ENCODE measurements at places on chromosomes 1 and 21.

DNA sequence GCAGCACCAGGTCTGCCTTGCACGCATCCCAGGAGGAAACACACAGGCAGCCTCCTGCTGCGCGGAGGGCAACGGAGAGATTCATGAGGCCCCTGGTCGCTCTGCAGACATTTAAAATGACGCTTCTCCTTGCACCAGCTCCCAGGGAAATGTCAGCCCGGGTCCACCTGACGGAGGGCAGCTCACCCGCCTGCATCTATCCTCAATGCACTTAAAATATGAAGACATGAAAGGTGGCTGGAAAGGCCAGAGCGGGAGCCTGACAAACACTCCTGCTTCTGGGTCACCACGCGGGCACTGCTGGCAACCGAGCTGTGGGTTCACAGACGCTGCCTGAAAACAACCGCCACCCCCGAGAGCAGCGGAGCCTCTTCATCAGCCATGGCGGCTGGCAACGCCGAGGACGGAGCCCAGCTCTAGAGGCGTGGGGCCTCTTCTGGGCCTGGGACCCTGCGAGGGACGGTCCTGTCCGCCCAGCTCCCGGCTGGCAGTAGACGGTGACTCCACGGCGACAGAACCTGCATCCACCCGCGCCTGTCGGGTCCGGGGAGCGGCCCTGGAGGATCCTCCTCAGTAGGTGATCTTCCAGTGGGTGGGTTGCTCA lies 22.7 kb downstream of the POFUT2 start:
- no peak for DNase-seq

DNA sequence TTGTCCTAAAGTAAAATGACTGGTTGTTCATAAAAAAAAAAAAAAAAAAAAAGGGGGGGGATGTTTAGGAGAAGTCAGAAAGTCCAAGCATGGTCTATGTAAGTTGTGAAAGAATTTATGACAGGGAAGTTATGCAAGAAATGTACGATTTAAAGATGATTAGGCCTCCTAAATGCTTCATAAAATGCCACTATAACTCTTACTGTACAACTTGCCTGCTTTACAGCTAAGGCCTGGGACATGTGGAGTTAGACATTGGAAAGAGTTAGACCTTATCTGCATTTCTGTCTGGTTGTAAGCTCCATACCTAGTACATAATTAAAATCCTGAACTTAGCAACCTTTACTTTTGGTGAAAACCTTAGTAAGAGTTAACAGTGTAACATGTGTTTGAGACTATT lies 150.0 kb downstream of the TPR start:
- no peak for DNase-seq

GRCh38 chr1:116537898-116538297 lies 32.9 kb downstream of the CD58 start:
- no peak for DNase-seq

DNA sequence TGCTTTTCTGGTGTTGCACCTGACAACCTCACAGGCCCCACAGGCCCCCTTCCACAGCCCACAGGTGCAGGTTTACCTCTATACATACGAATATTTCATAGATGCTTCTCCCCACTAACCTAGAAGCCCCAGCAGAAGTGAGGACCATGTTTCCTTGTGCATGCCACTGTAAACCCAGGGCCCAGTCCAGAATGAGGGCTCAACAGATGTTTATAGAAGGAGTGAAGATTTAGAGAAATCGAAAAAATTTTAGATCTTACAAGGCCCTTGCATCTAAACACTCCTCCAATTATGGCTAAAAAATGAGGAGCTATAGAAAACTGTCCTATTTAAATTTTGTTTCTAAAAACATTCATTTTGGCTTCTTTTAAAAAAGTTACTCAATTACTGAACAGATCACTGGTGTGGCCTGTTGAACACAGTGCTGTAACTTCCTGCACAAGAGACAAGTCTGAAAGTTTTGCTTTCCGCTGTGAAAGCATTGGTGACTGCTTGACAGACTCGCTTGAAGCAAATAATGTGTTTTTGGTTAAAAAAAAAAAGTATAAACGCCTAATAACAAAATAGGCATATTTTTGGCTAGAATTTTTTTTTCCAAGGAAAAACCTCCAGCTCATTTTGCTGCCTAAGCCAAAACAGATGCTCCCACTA lies 1.2 kb downstream of the ABCB10 start:
- DNase-seq = peak; percentile 57

DNA sequence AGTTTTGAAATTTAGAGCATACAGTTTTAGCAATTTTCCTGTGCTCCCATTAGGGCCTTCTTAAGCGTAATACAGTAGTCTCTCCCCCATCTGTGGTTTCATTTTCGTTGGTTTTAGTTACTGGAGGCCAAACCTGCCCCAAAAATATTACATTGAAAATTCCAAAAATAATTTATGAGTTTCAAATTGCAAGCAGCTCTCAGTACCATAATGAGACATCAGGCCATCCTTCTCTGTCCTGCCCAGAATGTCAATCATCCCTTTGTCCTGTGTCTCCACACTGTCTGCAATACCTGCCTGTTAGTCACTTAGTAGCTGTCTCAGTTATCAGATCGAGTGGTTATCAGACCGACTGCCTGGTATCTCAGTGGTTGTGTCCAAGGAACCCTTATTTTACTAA lies 45.4 kb downstream of the ADSS2 start:
- no peak for DNase-seq

GRCh38 chr21:40294345-40294744 lies 427.1 kb downstream of the PCP4 start:
- DNase-seq = no peak

DNA sequence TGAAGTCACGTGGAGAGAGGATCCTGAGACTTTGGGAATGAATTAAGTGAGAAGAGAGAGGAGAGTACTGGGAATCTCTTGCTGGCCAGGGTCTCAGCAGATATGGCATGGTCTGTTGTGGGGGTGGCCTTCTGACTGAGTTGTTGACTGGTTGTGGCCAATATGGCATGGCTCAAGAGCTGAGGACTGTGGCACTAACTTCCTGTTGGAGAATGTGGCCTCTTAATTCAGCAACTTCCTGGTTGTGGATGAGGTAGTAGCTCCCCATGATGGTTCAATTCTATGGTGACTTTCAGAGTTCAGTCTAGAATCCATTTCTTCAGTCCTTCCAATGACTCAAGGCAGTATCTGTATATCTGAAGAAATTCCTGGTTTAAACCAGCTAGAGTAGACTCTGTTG lies 44.7 kb upstream of the PAXBP1 start:
- DNase-seq = no peak

GRCh38 chr1:211643324-211644212 lies 31.9 kb downstream of the NEK2 start:
- DNase-seq = no peak

DNA sequence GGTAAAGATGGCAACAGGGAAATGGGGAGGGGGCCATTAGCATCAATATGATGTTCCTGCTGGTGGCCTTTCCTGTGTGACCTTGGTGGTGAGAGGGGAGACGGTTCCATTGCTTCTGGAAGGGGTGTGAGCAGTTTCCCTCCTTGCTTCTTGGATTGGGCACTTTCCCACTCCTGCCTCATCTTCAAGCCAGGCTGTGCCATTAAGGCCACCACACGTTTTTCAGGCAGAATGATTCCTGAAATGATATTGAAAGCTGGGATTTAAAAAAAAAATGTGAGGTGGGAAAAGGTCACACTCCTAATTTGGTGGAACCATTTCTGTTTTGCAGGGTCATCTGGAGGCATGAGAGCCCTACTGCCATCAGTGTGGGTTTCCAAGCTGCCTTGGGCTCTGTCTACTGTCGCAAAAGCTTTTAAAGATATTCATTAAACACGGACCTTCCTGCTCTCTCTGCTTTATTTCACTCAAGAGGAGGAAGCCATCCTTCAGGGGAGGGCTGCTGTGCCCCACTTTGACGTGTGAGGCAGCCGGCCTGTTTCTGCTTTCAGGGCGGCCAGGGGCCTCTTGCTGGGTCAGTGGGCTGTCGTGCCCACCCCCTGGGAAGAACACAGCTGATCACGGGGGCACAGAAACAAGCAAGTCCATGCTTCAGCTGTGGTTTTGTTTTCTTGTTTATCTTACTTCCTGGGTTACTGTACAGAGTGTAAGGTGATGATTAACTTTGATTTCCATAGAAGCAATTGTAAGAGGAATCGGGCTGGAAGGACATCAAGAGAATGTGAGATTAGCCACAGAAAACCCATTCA lies 8.0 kb downstream of the RIIAD1 start:
- no peak for DNase-seq

GRCh38 chr1:3851292-3851691 lies 5.7 kb downstream of the CEP104 start:
- no peak for DNase-seq

DNA sequence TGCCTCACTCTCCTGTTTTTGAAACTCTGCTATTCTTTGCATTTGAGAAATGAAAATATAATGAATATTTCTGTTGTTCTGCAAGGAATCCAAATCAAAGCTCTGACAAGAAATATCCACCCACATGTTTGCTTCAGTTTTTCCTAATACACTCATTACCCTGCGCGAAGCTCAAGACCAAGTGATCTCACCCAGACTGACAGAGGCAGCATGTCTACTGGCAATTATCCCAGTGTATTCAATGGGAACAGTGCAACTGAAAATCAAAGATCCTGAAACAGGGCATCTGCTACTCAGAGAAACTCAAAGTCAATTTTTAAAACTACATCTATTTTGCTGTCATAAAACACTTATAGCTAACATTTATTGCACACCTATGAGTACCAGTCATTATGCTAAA lies 321.0 kb upstream of the LRRC7 start:
- DNase-seq = no peak

GRCh38 chr1:33343539-33343938 lies 22.6 kb upstream of the A3GALT2 start:
- DNase-seq = no peak

DNA sequence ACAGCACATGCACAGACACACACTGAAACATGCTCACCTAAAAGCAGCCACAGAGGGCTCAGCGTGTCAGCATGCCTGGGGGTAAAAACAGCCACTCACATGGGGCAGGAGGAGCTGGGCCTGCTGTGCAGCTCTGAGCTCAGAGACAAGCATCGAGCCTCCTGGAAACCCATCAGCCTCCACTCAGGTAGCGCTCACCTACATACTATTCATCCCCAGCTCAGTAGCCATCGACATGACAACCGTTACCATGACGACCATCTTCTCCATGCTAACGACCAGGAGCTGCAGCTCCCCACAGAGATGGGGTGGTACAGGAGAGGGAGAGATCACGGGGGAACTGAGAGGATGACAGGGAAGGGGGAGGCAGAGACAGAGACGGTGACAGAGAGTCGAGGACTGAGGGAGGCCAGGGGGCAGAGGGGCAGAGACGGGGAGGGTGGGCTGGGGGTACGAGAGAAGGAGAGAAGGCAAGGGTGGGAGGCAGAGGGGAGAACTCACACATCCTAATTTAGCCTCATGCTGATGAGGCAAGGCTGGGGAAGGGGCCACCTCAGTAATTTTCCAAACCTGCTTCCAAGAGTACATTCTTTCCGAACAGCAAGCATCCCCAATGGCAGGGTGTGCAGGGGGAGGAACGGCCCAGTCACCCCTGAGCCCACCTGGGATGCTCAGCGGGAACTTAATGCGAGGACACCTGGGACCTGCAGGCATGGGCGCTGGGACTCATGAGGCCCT lies 28.4 kb downstream of the SDC3 start:
- DNase-seq = no peak

GRCh38 chr1:29599071-29599470 lies 362.7 kb downstream of the PTPRU start:
- no peak for DNase-seq

DNA sequence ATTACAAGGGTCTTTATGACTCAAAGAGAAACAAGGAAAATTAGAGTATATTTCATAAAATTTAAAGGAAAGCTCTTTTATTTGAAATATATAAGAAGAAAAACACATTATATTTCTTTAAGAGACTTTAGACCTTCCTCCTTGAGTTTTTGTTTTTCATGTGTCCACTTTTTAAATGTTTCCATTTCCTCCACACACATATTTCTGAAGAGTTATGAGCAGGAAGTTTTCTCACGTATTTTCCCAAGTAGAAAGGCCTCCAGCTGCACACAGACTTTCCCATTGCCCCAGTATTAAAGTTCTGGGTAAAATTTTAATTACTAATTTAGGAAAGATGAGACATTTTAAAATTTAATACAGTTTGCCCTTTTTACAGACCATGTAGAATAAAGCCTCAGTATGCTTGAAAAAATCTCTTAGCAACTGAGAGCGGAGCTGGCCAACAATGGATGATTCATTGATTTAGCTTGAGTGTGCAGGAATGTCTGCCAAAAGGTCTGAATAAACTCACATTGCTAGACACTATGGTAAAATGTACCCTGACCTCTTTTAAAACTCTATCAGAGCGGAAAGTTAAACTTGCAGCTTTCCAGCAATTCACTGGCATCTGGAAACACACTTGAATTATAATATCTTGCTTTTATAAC lies 57.9 kb downstream of the DDAH1 start:
- no peak for DNase-seq

- DNase-seq = no peak
Observed at GRCh38 chr1:175054736-175055135, 12.9 kb upstream of the TNN start.

DNA sequence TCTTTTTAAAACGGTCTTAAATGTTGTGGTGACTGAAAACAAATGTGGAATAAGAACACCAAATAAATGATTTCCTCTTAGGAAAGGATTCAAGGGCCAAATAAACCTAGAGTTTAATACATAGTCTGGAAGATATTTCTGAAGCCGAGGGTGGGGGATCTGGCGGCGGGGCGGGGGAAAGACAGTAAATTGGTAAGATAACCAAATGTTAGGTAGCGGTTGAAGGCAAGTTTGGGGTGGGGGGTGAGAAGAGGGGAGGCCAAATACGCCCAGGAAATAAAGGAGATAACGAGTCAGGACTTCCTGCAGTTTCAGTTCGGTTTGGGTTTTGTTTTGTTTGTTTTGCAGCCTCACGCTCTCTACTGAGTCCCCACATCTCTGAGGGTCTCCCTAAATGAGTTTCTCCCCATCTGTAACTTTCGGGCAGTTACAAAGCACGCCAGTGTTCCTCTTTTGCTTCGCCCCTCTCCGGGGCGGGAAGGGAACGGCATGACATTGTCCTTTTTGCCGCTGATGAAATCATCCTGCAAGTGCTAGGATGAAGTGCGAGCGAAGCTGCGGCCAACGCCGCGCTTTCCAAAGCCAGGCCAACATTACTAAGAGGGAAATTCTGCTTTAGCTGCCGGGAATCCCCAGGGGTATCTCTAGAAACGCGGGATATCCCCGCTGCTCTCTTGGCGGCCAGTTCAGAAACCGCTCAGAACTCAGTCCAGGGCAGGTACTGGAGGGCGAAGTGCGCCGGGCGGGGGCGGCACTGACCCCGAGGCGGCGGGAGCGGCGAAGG lies 844 bp downstream of the NIBAN1 start:
- peak; percentile 61 for DNase-seq

GRCh38 chr1:84301004-84301784 lies at the start of gene SAMD13:
Gene SAMD13, plus strand, starts transcription at chr1:84301708. Its CDS starts 1,527 bp downstream, at chr1:84303235.
- DNase-seq = peak; percentile 62

- DNase-seq = peak; percentile 83
Observed at GRCh38 chr1:94025383-94026340, 95.3 kb downstream of the ABCA4 start.

DNA sequence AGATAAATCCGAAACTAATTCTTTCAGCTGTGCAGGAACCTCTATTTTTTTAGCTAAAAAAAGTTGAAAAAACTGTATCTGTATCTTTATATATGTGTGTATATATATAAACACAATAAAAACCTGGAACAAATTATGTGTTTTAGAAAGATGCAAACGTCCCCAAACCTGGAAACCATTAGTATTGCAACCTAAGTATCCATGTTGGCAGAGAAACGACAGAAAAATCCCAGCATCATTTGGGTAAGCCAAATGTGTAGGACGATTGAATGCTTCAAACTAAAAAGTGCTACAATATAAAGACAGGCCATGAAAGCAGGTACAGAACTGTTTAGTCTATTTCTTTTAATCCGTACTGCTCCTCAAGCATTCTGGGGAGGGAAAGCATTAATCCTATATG lies 87.9 kb downstream of the AHCTF1 start:
- DNase-seq = no peak

Data from hematopoietic multipotent progenitor cell treated with erythropoietin and hydrocortisone succinate and interleukin-3 and kit ligand, for 15 days (in vitro differentiated cells).